ENCODE measurements at places on chromosomes 13 and 19. TPM values are rescaled to one million over a fixed set of nuclear protein-coding genes. Genes with fewer than 3 reads are reported as not detected.

The RASIP1 gene
- 2.2 TPM for polyA plus RNA-seq

The TSHZ3 gene
- polyA plus RNA-seq: 2.2 TPM

The CGB8 gene
- not detected for polyA plus RNA-seq

The SMIM24 gene
- not detected for polyA plus RNA-seq

The ZNF221 gene
- polyA plus RNA-seq: 1.5 TPM

The ZNF850 gene
- polyA plus RNA-seq: 1.4 TPM

The KIR2DL4 gene
- polyA plus RNA-seq: not detected

The SHD gene
- not detected for polyA plus RNA-seq

The LILRA5 gene
- polyA plus RNA-seq: not detected

The CEACAM7 gene
- not detected for polyA plus RNA-seq

The ZNF428 gene
- 13.9 TPM for polyA plus RNA-seq

The PABPC3 gene
- 0.13 TPM for polyA plus RNA-seq

The PRR20C gene
- not detected for polyA plus RNA-seq

The OLFM4 gene
- not detected for polyA plus RNA-seq

The FUT2 gene
- 4.0 TPM for polyA plus RNA-seq

The WDR88 gene
- polyA plus RNA-seq: not detected

The PIP5K1C gene
- polyA plus RNA-seq: 3.6 TPM

The ARHGAP45 gene
- polyA plus RNA-seq: 0.56 TPM

The TTYH1 gene
- polyA plus RNA-seq: 0.13 TPM

The LGALS14 gene
- polyA plus RNA-seq: not detected

The DMKN gene
- polyA plus RNA-seq: 238 TPM

The FPR1 gene
- 7.7 TPM for polyA plus RNA-seq

The ADGRE3 gene
- not detected for polyA plus RNA-seq

The PCDH20 gene
- polyA plus RNA-seq: not detected

The ZNF773 gene
- 8.8 TPM for polyA plus RNA-seq

The KLK4 gene
- not detected for polyA plus RNA-seq

The ZNF814 gene
- 13.8 TPM for polyA plus RNA-seq

The TEX29 gene
- not detected for polyA plus RNA-seq

The SIX5 gene
- 1.3 TPM for polyA plus RNA-seq

The EBI3 gene
- polyA plus RNA-seq: 0.05 TPM

The CD177 gene
- polyA plus RNA-seq: 1.7 TPM

The SIGLEC14 gene
- not detected for polyA plus RNA-seq

The DNAAF3 gene
- 14.3 TPM for polyA plus RNA-seq

The TPTE2 gene
- not detected for polyA plus RNA-seq

The CNMD gene
- not detected for polyA plus RNA-seq

The IGLON5 gene
- not detected for polyA plus RNA-seq

The MUC16 gene
- polyA plus RNA-seq: 0.04 TPM

The ZNF835 gene
- 0.01 TPM for polyA plus RNA-seq

The NDUFA13 gene
- polyA plus RNA-seq: 294 TPM

The CALR3 gene
- 0.04 TPM for polyA plus RNA-seq

The BCL3 gene
- 1.5 TPM for polyA plus RNA-seq

The MBOAT7 gene
- polyA plus RNA-seq: 70.2 TPM

The ZSWIM9 gene
- 0.41 TPM for polyA plus RNA-seq

The PSG3 gene
- not detected for polyA plus RNA-seq

The ZNF415 gene
- polyA plus RNA-seq: 4.2 TPM

The SYNGR4 gene
- not detected for polyA plus RNA-seq

The ZNF681 gene
- 1.4 TPM for polyA plus RNA-seq

The LYL1 gene
- polyA plus RNA-seq: 0.07 TPM

The COPE gene
- polyA plus RNA-seq: 198 TPM

The FXYD1 gene
- 0.14 TPM for polyA plus RNA-seq

The MAG gene
- polyA plus RNA-seq: not detected
